Left lung (tissue), 14 donors: ENCODE measurements at places on chromosomes 3 and 15.
A peak's percentile ranks its signal among the peaks of the same experiment; 100 is the strongest.

DNA sequence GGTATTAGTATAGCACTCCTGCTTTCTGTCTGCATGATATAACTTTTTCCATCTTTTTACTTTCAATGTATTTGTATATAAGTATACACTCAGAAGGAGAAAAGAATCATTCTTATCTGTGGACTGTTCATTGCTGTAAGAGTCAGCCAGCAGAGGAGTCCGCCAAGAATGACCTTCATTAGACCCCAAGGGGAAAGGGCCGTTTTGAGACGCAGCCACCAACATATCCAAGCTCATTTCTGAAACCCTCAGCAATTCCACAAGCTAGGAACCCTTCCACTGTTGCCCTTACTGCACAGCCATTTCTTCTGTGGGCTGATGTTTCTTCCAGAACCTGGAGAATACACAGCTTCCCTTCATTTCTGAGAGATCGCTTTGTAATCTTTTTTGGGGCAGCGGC, 301.8 kb downstream of the ADAMTS17 start:
- no peak for DNase-seq

DNA sequence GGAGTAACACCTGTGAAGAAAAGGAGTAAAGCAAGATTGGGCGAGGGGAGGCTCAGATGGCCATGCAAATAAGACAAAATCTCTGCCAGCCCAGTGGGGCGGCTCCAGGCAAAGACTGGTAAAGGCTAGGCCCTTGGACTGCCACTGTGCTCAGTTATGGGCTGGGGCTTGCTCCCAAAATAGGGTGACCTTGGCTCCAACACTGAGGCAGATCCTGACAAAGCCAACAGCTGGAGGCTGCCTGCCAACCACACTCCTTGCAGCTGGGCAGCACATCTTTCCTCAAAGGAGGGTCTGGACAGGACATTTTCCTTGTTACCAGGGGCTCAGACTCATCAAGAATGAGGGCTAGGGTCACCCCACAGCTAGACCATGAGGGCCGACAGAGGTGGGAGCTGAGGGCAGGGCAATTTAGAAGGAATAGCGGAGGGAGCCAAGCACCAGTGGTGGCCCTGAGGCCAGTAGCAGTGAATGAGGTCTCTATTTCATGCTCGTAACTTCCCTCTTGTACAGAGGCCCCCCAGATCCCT, 86.1 kb downstream of the CHRD start:
- no peak for DNase-seq

DNA sequence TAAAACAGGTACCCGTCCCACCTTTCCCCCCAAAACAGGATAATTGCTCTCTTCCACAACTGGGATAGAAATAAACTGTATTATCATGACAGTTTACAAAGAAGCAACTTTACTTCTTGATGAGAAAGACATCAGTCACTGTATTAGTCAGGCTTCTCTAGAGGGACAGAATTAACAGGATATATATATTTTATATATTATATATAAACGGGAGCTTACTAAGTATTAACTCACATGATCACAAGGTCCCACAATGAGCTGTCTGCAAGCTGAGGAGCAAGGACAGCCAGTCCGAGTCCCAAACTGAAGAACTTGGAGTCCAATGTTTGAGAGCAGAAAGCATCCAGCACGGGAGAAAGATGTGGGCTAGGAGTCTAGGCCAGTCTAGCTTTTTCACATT, 18.4 kb upstream of the PLSCR4 start:
- no peak for DNase-seq

- peak; percentile 57 for DNase-seq
Observed at GRCh38 chr15:24067733-24068501, 380.8 kb upstream of the NDN start.

DNA sequence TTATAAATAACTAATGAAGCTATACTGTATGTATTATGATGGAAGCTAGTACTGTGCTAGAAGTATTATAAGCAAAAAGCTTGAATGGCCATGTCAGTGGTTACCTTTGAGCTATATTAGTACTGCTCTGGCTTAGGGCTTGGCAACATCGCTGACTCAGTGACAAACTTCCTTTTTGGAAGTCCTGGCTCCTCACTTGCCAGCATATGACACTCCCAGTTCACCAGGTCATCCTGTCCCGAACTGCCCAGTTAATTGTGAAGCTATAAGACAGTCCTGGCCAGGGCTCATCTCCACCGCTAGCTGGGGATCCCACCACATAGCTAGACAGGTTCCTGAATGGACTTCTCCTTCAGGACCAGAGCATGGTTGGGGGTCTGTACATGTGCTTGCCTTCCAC, 31.9 kb downstream of the RAB8B start:
- no peak for DNase-seq
